ENCODE measurements at places on chromosomes 13 and 19.

- DNase-seq: peak; percentile 43
These were observed 10.2 kb upstream of the ANKRD10 start for GRCh38 chr13:110925023-110925612.

DNA sequence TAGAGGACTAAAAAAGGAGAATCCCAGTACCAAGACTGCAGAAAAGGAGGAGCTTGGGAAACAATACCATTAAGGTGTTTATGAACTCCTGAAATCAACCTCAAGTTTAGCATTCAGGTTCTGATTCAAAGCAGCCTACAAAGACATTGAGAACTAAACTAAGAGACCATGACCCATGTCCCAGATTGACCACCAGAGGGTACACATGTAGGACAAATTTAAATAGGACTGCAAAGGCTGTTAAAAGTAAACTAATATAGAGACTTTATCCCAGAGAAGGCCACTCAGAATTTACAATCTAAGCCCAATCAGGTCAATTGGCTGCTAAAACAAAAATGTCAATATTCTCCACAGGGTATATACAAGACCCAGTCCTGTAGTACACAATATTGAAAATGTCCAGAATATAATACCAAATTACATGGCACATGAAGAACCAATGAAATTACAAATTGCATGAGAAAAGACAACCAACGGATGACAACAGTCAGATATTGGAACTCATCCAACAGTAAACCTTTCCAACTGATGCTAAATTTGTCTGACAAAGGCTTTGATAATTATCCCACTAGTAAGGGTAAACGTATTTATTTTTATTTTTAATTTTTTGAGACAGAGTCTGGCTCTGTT, 682.4 kb downstream of the UQCRFS1 start:
- no peak for DNase-seq

DNA sequence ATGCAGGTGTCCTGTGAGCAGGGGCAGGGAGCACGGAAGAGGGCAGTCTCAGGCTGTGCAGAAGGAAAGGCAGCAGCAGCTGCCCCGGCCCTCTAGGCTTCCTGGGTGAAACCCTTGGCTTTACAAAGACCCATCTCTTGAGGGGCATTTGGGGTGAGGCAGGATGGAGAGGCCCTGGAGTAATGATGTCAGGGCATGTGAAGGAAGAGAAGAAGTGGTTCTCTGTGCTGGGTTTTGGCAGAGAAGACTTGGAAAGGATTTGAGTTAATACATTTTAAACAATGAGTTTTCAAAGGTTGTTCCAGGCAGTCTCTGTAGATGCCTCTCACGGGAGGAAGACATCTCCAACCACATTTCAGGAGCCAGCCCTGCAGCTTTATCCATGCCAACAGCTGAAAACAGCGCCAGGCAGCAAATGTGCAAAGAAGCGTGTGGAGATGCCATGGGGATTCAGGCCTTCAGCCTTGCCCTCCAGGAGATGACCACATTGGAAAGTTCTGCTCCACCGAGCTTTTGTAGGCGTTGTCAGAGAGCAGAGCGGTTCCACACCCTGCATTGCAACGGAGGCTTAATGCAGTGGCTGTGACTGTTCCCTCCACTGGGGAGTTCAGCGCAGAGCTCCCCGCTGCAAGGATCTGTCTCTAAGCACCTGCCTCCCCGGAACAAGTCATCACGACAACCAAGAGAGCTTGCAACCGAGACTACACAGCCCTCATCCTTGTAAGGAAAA, 322.8 kb downstream of the UQCRFS1 start:
- DNase-seq: no peak

- no peak for DNase-seq
These were observed 31.9 kb downstream of the KPNA3 start for GRCh38 chr13:49760558-49760957.

DNA sequence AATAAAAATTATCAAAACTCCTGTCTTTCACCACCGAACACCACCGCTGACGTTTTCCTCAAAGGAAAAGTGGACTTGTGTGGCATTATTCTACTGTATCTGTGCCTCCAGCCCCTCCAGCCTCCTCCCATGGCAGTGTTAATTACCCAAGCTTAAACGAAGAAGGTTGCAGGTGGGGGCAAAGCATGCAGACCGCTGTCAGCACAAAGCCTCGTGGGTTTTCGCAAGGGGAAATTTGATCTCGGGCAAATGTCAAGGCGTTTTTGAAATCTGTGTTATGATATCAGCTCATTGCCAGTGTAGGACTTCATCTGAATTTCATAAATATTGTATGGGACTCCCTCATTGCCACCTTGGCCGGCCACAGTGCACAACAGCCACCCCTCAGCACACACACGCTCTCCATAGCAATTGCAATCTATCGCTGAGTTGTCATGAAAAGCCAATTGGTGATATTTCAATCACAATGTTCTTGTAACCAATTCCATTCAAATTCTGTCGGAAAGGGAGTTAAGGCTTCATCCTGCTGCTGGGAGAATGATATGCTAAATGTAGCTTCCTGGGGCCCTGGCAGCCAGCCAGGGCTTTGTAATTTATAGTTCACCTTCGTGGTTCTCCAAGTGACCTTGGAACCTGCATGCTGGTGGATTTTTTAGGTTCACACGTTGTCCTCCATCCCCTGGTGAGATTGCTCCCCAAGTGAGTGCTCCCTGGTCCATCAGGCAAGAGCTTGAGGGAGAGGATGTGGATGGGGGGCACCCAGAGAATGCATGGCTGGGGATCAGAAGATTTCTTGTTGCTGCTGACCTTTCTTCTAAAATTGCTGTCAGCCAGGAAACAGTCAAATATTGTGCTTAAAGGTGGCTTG, 16.6 kb downstream of the CHST8 start:
- DNase-seq: no peak

GRCh38 chr13:86313421-86313820, 514.2 kb upstream of the SLITRK6 start:
- DNase-seq: no peak

DNA sequence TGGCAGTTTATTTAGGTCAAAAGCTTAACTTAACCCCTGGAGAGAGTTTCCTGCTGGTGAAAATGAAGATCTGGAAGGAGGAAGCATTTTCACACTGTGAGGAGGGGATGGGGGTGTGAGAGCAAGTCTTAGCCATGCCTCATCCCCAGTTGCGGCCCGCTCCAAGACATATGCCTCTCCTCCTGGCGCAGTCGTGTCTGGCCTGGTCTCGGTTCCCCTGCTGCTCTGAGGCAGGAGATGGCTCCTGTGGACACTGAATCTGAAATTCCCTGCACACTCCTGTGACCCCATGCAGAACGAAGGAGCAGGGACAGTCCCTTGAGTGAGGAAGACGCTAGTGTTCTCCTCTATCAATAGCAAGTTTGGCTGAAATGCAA, 360 bp upstream of the ZNF69 start:
- DNase-seq: no peak

- DNase-seq: no peak
These were observed 484.5 kb downstream of the DIAPH3 start for GRCh38 chr13:59679254-59679653.

- peak; percentile 43 for DNase-seq
These were observed at the start of gene PKN1 for GRCh38 chr19:14432791-14433553. Gene PKN1, plus strand, starts transcription at chr19:14433306. Its CDS starts 216 bp downstream, at chr19:14433522.

GRCh38 chr13:54647275-54647674, 1618.7 kb downstream of the OLFM4 start:
- DNase-seq: no peak

DNA sequence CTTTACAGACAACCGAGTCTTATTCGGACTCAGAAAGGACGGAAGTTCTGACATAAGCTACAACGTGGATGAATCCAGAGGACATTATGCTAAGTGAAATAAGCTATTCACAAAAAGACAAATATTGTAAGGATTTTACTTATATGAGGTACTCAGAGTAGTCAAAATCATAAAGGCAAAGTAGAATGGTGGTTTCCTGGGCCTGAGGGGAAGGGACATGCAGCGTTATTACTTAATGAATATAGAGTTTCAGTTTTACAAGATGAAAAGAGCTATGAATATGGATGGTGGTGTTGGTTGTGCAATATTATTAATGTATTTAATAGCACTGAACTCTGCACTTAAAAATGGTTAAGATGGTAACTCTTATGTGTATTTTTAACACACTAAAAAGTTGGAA, 419.1 kb upstream of the SGCG start:
- no peak for DNase-seq

DNA sequence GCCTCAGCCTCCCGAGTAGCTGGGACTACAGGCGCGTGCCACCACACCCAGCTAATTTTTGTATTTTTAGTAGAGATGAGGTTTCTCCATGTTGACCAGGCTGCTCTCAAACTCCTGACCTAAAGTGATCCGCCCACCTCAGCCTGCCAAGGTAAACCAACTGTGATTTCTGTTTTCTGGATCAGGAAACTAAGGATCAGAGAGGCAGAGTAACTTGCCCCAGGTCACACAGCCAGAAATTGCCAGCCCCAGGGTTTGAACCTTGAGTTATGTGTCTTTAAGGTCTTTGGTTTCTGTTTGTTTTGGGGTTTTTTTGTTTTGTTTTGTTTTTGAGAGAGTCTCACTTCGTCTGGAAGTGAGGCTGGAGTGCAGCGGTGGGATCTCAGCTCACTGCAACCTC, 4.2 kb upstream of the PLIN3 start:
- no peak for DNase-seq

DNA sequence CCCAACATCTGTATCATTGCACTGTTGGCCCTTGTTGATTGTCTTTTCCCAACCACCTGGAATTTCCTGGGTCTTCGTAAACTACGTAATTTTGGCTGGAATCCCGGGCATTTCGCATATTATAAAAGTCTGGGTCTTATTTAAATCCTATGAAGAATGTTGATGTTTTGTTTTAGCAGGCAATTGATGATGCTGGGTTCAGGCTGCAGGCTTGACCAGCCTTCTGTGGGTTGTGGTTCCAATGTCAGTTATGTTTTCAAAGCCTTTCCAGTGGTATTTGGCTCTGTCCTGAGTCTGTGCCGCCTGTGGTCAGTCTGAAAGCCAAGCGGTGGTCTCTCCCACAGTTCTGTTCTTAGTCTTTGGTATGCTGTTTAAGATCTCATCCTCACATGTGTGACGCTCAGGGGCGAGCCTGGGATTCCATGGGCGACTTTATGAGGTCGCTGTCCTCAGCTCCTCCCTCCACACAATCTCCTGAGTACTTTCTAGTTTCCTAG, 12.4 kb downstream of the SLC35E1 start:
- no peak for DNase-seq

DNA sequence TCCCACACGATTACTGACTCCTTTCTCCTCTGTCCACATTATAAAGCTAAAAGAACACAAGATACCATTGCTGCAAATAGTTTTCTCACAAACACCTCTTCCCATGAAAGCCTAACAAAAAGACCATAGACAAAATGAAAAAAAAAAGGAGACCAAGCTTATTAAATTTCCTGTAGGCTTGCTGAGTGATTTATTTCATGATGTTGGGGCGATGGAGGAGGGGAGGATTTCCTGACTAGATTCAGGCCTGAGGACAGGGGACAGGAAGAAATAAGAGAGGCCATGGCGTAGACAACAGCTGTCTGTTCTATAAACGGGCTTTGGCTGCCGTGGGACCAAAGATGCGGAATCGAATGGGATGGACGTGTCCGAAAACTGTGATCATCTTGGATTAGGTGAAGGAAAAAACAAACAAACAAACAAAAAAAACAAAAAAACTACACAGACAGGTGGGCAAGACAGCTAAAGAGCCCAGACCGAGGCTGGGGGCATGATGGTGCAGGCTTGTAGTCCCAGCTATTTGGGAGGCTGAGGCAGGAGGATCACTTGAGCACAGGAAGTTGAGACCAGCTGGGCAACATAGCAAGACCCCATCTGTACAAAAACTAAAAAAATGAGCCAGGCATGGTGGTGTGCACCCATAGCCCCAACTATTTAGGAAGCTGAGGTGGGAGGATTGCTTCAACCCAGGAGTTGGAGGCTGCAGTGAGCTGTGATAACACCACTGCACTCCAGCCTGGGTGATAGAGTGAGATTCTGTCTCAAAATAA, 5.3 kb downstream of the TMPRSS9 start:
- no peak for DNase-seq

DNA sequence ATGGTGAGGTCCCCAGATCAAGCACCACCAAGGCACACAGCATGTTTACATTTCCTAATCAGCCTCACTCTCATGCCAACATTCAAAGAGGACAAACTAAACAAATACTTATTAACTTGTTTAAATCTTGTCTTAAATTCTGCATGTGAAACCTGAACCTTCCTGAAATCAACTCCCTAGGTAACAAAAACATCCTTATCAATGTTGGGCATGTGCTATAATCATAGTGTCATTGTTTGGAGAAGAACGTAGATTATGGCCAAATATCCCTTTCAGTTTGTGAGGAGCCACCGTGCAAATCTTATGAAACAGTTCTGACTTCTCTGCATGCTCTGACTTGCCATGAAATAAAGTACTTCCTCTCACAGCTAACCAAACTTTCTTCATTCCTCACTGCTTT, 123.8 kb downstream of the NDFIP2 start:
- no peak for DNase-seq

DNA sequence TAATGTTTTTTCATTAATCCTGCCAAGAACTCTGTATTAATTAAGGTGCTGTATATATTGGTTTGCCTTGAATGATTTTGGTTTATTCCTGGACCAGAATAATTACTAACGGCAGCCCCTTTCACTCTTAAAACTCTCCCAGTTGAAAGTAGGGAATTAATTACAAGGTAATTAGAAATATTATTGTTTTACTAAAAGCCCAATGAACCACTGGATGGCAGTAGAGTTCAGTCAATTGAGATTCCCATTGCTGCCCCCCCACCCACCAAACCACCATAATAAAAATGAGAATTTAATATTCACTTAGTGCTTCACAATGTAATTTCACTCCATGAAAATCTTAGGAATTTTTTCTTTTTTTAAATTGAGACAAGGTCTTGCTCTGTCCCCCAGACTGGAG, 13.7 kb downstream of the WBP4 start:
- DNase-seq: peak; percentile 44

- no peak for DNase-seq
These were observed 1.1 kb downstream of the EML2 start for GRCh38 chr19:45637890-45638667.

DNA sequence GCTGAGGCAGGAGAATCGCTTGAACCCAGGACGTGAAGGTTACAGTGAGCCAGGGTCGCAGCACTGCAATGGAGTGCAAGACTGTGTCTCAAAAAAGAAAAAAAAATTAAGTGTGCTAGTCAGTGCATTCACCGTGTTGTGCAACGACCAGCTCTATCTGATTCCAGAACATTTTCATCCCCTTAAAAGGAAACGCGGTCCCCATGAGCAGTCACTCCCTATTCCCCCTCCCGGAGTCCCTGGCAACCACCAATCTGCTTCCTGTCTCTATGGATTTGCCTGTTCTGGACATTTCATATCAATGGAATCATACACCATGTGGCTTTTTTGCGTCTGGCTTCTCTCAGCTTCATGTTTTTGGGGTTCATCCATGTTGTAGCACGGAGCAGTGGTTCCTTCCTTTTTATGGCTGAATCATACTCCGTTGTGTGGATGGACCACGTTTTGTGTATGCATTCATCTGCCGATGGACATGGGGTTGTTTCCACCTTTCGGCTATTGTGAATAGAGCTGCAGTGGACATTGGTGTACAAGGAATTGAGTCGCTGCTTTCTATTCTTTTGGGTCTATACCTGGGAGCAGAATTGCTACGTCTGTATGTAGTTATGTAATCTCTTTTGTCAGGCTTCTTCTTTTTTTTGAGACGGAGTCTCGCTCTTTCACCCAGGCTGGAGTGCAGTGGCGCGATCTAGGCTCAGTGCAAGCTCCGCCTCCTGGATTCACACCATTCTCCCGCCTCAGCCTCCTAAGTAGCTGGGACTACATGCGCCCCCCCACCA, 19.8 kb downstream of the MYO9B start:
- no peak for DNase-seq
